ENCODE measurements at places on chromosomes 16 and 17. TPM values are rescaled to one million over a fixed set of nuclear protein-coding genes. Genes with fewer than 3 reads are reported as not detected.

PPP1R27 gene
- polyA plus RNA-seq: 0.15 TPM

MEIOC gene
- not detected for polyA plus RNA-seq

TAT gene
- not detected for polyA plus RNA-seq

STH gene
- polyA plus RNA-seq: not detected

FBXW10B gene
- polyA plus RNA-seq: 2.2 TPM

MT1M gene
- polyA plus RNA-seq: 108 TPM

CACNG5 gene
- not detected for polyA plus RNA-seq

AOC2 gene
- 2.0 TPM for polyA plus RNA-seq

CES5A gene
- polyA plus RNA-seq: not detected

MMP2 gene
- 33.4 TPM for polyA plus RNA-seq

HDAC5 gene
- 19.3 TPM for polyA plus RNA-seq

SPATA2L gene
- polyA plus RNA-seq: 7.3 TPM

ZNF385C gene
- 0.67 TPM for polyA plus RNA-seq

RAB26 gene
- 24.8 TPM for polyA plus RNA-seq

NT5C3B gene
- 45.9 TPM for polyA plus RNA-seq

KRTAP16-1 gene
- not detected for polyA plus RNA-seq

TP53TG3C gene
- not detected for polyA plus RNA-seq

MEAK7 gene
- polyA plus RNA-seq: 2.5 TPM

TBC1D3 gene
- not detected for polyA plus RNA-seq

ARHGAP44 gene
- polyA plus RNA-seq: 5.1 TPM

ALOX12B gene
- polyA plus RNA-seq: not detected

CDRT15 gene
- polyA plus RNA-seq: not detected

CPNE7 gene
- polyA plus RNA-seq: not detected

DLX3 gene
- 0.17 TPM for polyA plus RNA-seq

SEPTIN12 gene
- polyA plus RNA-seq: not detected

PPY gene
- polyA plus RNA-seq: not detected

C16orf89 gene
- polyA plus RNA-seq: 19.9 TPM

LRRC36 gene
- polyA plus RNA-seq: 0.15 TPM

Data from adipose tissue (tissue), 3 donors.